ENCODE measurements at places on chromosomes 4 and X.

DNA sequence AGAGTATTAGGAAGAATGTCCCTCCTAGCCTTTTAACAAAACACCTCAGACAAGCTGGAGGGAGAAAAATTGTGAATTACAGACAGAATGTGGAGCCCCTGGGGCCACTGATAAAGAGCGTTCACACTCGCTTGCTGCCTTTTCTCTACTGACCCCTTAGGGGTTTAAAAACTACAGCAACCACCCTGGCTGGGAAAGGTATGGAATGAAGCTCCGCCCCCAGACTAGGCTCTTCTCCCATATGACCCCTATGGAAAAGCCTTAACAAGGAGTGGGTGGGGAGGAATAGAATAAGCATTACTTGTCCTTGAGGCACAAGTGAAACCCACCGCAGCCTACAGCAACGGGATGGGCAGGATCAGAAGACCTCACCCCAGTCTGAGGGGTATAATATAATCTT, 26.3 kb downstream of the ANKRD50 start:
- DNase-seq = no peak

DNA sequence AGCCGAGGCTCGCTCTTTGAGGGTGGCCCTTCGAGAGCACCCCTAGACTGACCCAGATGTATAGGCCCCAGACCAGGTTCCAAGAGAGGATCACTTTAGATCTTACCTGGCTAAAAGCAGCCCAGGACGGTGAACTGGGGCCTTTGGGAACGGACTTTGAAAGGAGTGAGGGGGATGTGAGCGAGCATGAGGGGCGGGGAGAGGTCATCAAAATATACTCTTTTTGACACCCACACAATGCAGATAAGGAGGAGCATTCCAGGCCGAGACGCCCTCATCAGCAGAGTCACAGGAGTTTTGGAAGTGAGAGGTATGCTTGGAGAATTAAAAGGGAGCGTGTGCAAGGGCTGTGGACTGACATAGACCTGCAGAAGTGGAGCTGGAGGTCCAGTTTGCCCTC, 528 bp downstream of the NSDHL start:
- DNase-seq = no peak

DNA sequence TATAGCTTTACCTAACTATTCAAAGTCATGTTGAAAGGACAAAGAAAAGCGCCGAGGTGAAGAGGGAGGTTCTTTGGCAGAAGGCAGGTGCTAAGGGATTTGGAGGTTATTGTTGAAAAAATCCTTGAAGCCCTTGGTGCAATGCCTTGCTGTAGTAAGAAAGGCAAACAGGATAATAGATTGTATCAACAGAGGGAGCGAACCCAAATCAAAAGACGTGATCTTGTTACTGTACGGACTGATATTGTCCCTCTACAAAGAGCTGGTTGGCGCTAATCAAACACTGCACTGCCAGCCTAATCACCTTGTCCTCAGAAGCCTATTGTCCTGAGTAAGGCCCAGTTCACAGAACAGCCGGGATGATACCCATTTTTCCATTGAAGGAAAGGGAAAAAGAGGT, 182.9 kb downstream of the ZIC3 start:
- no peak for DNase-seq

DNA sequence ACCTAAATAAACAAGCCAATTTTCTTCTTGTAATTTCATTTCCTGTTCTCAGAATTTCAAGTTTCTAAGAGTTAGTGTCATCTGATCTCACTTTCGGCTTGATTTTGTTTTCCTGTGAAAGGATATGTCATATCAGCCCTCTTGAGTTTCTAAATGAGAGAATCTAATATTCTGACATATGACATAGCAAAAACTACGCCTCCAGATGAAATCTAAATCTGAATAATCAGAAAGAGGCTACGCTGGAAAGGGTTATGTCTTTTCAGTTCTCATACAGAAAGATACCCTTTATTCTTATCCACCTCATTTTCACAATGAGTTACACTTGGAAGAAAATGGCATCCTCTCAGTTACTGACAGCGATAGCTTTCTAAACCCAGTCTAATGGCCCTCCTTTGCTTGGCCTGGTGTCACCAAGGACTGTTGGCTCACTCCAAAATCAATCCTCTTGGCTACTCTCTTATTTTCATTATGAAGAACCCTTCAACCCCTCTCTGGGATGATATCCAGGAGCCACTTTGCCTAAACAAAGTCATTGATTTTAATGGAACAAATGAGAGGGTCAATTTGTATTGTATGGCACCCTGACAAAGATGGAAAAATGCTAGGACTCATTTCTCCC, 65.6 kb downstream of the ASB9 start:
- DNase-seq = no peak

- DNase-seq = no peak
Observed at GRCh38 chr4:164807611-164808010, 53.7 kb downstream of the SMIM31 start.

DNA sequence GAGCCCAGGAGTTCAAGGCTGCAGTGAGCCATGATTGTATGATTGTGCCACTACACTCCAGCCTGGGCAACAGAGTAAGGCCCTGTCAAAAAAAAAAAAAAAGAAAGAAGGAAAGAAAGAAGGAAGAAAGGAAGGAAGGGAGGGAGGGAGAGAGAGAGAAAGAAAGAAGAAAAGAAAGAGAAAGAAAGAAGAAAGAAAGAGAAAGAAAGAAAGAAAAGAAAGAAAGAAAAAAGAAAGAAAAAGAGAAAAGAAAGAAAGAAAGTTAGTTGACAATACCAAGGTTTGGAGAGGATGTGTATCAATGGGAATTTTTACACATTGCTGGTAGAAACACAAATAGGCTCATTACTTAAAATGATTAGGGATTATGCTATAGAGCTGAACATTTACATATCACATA, 19.8 kb downstream of the RADX start:
- no peak for DNase-seq

- no peak for DNase-seq
Observed at GRCh38 chrX:39675619-39676018, 422.1 kb downstream of the BCOR start.

DNA sequence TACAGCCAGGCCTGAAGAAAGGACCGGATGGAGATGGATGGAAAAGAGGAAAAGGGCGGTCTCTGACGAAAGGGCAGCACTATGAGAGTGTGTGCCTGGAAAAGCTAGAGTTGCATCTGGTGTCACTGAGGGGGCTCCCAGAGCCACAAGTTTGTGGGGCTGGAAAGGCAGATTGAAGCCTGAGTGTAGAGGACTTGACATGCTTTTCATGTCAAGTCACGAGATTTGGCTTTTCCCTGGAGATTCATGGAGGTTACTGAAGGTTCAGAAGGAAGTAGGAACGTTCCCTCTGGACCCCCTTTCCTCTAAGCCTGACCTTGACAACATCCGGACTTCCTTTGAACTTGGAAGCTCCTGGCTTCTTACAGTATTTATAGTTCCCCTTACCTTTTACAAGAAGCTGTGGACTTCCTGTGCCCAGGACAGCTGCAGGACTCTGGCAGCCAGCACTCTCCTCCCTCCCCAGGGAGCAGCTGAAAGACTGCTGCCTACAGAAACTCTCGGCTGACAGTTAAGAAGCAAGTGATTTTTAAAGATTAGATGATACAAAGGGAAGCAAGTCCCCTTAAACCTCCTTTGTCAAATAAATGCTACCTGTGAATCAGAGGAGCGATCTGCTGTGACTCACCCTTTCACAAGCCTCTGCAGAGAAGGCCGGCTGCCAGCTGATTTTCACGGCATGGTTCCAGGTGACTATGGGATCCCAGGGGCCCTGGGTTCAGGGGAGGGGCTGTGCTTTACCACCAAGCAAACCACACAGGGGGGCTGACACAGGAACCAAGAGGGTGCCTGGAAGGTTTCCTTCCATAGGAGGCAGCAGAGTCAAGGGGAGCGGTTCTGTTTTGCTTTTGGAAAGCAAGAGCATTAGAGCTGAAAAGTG, 72.9 kb upstream of the STIM2 start:
- DNase-seq = peak; percentile 3

- DNase-seq = no peak
Observed at GRCh38 chr4:168931215-168931650, 78.8 kb downstream of the CBR4 start.

DNA sequence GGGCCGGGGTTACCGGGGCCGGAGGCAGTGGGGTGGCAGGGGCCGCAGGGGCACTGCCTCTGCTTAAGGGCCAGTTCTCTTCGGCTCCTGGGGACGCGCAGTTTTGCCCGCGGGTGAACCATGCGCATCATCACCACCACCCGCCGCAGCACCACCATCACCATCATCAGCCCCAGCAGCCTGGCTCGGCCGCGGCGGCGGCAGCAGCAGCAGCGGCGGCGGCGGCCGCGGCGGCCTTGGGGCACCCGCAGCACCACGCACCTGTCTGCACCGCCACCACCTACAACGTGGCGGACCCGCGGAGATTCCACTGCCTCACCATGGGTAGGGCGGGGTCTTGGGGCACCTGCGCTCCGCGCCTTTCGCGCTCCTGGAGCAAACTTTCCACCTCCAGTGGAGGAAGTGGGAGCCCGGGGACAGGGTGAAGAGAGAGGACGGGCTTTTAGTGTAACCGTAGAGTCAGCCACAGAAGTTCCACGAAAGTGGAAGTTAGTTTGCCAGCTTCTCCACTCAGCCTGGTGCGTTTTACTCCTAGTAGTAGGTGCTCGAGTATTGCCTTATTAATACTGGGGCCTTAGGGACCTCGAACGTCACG, 729 bp downstream of the GSX2 start:
- no peak for DNase-seq

DNA sequence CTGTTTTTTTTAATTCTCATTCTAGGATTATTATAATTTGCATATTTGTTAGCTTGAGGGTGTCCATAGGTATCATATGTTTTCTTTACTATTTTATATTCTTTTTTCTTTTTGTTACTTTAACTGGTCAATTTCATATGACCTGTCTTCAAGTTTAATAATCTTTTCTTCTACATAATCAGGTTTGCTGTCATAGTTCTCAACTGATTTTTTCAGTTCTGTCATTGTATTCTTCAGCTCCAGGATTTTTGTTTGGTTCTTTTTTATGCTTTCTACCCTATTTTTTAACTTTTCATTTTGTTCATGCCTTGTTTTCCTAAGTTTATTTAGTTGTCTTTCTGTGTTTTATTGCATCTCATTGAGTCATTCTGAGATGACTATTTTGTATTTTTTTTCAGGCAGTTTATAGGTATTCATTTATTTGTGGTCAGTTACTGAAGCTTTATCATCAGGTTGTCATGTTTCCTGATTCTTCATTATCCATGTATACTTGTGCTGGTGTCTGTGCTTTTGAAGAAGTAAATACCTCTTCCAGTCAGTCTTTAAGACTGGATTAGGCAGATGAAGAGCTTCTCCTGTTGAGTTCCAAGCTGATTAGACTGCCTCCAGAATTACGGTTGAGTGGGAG, 220.3 kb upstream of the VEGFC start:
- no peak for DNase-seq

GRCh38 chr4:37828843-37829242, 2.4 kb downstream of the PGM2 start:
- DNase-seq = no peak

GRCh38 chrX:24777660-24778059, 83.9 kb downstream of the POLA1 start:
- DNase-seq = no peak

DNA sequence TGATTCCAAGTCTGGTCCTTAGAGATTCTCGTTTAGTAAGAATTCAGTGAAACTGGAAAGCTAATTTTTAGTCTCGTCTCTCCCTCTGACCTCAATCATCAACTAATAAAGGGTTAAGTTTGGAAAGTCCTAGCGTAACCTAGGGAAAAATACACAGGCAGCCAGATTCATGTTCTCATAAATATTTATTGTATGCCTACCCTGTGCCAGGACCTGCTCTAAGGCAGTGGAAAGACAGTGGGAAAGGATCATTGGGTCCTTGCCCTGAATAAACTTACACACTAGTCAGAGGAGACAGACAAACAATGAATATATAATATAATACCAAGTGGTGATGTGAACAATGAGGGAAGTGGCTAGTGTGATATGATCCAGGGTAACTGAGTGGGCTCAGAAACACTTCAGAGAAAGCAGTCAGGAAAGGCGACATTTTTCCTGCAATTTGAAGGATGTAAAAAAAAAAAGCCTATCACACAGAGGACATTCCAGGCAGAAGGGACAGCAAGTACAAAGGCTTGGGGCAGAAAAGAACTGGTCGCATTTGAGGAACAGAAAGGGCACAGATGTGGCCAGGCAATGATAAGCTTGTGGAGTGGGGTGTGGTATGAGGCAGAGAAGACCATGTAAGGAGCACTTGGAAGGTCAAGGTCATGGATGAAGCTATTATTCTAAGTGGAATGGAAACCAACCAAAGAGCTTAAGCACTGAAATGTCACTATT, 128.8 kb downstream of the AMELX start:
- no peak for DNase-seq

DNA sequence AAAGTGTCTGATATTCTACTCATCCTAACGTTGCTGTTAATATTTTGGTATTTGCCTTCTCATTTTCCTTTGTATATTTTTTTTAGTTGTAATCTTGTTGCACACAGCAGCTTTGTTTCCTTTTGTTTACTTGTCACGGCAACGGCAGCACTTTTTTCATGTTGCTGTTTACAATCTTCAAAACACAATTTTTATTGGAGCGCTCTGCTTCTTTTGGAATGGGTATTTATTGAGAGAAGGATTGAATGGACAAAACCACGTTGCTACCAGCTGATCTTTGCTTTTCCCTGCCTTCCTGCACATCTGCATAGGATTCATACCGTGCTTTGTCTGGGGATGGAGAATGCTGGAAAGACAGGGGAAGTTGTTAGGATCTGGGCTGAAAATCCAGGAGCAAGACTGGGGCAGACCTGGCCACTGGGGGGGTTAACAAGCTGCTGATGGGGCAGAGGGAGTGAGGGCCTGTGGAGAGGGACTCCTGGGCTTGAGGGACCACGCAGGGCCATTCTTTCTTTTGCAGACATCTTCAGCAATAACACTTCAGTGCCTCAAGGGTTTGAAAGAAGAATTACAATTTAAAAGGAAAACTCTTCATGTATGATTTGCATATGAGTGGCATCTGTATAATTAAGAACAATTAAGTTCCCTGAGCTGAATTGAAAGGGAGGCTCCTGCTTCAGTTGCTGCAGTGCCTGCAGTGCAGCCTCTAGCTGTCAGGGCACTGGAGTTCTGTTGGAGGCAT, 69.8 kb downstream of the TMEM131L start:
- DNase-seq = no peak

DNA sequence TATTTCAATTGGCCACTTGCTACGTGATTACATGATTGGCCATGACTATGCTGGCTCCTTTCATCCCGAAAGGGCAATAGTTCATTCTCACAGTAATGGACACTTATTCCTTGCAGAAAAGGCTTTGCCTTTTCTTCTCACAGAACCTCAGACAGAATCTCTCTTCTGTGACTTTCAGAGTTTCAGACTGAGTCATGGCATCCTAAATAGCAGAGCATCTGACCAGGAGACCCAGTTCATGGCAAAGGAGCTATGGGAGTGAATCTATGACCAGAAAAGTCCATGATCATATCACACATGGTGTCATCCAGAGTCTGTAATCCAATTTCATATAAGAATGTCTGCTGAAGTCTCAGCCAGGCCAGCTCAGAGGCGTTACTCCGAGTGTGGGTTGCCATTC, 263.3 kb upstream of the CLNK start:
- DNase-seq = no peak

- DNase-seq = no peak
Observed at GRCh38 chr4:148369919-148370318, 72.3 kb downstream of the NR3C2 start.

GRCh38 chr4:75345423-75345822, 168.8 kb downstream of the RCHY1 start:
- DNase-seq = no peak

- no peak for DNase-seq
Observed at GRCh38 chr4:158461336-158461735, 60.3 kb upstream of the RXFP1 start.

Measured in stimulated activated CD8-positive, alpha-beta memory T cell treated with anti-CD3 and anti-CD28 coated beads, Interleukin-15, amount 100 ng/mL, for 4 hours (primary cell).